AG04450 (cell line): ENCODE measurements at places on chromosomes 6 and 20.

GRCh38 chr6:144190080-144190479 lies 39.8 kb downstream of the STX11 start:
- DNase-seq, result no peak

- no peak for DNase-seq
Measured at GRCh38 chr20:1333462-1334369, 4.8 kb upstream of the SDCBP2 start.

- no peak for DNase-seq
Measured at GRCh38 chr6:151948002-151948743, 140.7 kb downstream of the ESR1 start.

- no peak for DNase-seq
Measured at GRCh38 chr20:40218971-40219370, 470.1 kb downstream of the MAFB start.

GRCh38 chr6:99492092-99492491 lies 23.1 kb downstream of the USP45 start:
- DNase-seq, result no peak

- no peak for DNase-seq
Measured at GRCh38 chr20:38892091-38892981, 33.9 kb upstream of the FAM83D start.

- no peak for DNase-seq
Measured at GRCh38 chr6:167426651-167427050, 101.8 kb downstream of the TTLL2 start.

GRCh38 chr20:35539756-35540212 lies 2.1 kb upstream of the ERGIC3 start:
- no peak for DNase-seq

GRCh38 chr20:53247468-53248103 lies 275.4 kb downstream of the TSHZ2 start:
- no peak for DNase-seq

DNA sequence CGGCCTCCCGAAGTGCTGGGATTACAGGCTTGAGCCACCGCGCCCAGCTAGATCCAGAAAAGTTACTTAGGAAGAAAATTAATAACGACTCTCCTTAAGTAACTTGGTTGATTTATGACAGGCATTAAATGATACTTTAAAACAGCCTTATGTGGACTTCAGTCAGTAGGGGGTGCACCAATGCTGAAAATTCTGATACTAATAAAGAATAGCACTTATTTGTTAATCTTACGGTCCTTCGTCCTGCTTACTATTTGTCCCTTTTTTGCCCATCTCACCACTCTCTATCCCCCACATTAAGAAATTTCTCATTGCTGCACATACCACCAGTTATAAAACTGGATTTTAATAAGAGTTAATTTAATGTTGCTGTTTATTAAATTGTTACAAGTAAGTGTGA lies 12.7 kb upstream of the PRELID3B start:
- DNase-seq, result no peak

GRCh38 chr6:166461821-166462460 lies 79.2 kb upstream of the MPC1 start:
- no peak for DNase-seq

- DNase-seq, result no peak
Measured at GRCh38 chr6:144590532-144590931, 305.4 kb downstream of the UTRN start.

DNA sequence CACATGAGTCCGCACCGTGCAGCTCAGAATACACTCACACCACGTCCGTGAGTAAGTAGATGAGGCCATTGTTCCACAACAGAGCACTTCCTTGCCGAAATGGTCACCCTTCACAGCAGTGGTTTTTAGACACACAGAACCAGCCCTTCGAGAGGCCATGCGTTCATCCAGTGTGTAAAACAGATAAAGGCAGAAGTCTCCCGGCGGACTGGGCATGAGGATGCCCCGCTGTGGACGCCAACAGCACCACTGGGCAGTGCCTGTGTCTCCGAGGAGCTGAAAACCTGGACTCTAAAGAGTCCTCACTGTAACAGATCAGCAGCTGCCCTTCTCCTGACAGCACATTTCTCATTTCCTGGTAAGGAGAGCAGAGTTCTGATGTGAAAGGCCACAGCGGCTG lies 75.2 kb downstream of the WDR27 start:
- DNase-seq, result no peak

DNA sequence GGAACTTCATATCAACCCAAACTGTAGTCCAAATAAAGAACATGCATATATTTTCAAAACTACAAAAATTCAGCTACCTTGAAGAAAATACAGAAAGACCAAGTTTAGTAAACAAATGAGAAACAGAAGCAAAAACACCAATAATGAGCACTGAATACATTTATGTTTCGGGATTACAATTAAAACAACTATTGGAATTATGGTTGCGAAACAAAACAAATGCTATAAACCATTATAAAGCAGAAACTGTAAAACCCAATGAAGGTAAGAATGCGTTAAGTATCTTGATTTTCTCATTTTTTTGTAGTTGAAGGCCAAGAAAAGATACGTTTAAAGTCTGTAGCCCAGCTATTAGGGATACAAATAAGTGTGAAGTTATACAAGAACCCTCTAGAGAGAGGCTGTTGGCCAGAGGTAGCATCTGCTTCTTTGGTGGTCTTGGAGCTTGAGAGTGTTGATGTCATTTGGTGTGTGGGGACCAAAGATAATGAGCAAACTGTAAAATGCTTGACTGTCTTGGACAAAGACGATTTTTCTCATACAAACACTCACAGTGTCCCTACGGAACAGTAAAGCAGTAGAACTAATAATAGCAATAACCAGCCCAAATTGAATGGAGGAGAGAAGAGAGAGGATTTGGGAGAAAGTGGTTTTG lies 111.5 kb downstream of the PRND start:
- DNase-seq, result no peak

GRCh38 chr20:63124092-63124781 lies 91.7 kb downstream of the YTHDF1 start:
- no peak for DNase-seq

GRCh38 chr6:108168090-108168463 lies 2.3 kb downstream of the NR2E1 start:
- DNase-seq, result no peak

- DNase-seq, result no peak
Measured at GRCh38 chr20:51802170-51802751, at the start of gene SALL4. TSS of gene SALL4 (minus strand) at chr20:51802521. CDS start at chr20:51802408, 113 bp downstream.

GRCh38 chr6:69090132-69090531 lies 455.1 kb downstream of the ADGRB3 start:
- peak; percentile 10 for DNase-seq

DNA sequence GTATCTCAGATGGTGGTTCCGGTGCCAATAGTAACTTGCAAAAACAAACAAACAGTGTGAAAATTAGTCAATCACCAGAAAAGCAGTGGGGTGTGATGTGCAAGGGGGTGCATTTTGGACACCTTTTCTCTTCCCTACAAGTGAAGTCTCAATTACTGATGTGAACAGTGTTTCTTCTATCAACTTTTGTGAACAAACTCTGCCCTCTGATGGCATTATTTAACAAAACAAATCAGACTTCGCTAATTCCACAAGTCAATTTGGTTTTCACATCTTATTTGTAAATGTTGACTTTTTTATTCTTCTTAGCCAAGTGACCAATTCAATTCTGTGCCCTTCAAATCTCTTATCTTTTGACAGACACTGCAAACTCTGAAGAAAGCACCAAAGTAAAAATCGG lies 212.2 kb downstream of the UST start:
- no peak for DNase-seq

DNA sequence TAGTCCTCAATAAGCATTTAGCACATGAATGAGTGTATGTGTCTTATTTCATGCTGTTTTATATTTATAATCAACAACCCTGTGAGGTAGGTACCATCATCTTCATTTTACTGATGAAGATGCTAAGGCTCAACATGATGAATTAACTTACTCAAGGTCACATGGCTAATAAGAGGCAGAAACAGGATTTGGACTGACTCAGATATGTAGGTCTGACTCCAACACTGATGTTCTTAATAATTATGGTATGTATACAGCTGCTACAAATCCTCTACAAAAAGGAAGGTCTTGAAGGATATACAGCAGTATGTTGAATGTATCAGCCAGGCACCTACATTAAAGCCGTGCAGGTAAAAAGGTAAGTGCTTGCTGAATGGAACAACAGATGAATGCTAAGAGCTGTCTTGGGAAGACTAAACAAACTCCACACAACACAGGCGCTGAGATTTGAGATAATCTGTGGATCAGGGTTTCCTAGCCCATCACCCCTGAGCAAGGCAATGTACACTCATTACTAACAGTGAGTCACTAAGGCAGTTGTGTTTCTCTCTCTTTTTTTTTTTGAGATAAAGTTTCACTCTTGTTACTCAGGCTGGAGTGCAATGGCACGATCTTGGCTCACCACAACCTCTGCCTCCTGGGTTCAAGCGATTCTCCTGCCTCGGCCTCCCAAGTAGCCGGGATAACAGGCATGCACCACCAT lies 31.9 kb downstream of the TTI1 start:
- peak; percentile 37 for DNase-seq

DNA sequence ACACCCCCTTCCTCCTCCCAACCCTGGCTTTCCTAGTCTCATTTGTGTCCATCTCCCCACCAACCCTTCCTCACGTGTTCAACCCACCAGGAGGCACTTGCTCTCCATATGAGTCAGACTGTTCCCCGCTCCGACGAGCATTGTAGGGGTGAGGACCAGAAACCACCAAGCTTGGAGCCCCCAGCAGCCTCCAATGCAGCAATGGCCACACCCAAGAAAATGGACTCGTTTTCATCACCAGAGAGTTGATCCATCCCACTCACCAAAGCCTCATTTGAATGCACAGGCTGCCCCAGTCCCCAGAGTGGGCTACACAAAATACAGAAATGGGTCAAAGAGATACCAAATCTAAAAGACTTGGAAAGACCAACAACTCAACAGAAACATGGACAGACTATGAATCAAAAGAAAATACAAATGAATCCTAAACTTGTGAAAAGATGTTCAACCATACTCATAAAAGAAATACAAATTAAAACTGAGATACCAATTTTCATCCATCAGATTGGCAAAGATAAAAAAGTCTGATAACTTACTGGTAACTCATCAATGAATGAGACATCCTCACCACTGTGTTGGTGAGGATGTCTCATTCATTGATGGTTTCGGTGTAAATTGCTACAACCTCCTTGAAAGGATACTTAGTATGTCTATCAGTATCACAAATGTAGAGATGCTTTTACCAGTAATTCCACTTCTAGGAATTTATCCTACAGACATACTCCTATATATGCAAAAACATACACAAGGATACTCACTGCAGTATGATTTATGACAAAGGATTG lies 68.1 kb downstream of the TRERF1 start:
- DNase-seq, result no peak

GRCh38 chr6:137601471-137601870 lies 107.3 kb upstream of the OLIG3 start:
- no peak for DNase-seq

DNA sequence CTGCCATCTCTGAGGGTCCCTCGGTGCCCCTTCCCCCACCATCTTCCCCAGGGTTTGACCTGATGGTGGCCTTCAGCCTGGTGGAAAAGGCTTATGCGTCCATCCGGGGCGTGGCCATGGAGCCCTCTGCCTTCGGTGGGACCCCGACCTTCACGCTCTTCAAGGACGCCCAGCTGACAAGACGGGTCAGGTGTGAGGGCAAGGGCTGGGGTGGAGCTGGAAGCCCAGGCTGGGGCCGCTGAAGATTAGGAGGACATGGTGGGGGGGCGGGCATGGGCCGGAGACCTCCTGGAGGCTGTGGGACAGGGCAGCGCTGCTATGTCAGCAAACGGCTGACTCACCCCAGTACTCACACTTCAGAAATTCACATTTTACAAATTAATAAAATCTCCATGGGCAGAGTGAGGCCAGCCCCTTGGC lies 23.5 kb downstream of the COL20A1 start:
- DNase-seq, result no peak

GRCh38 chr6:135204951-135205350 lies 23.8 kb downstream of the MYB start:
- no peak for DNase-seq

DNA sequence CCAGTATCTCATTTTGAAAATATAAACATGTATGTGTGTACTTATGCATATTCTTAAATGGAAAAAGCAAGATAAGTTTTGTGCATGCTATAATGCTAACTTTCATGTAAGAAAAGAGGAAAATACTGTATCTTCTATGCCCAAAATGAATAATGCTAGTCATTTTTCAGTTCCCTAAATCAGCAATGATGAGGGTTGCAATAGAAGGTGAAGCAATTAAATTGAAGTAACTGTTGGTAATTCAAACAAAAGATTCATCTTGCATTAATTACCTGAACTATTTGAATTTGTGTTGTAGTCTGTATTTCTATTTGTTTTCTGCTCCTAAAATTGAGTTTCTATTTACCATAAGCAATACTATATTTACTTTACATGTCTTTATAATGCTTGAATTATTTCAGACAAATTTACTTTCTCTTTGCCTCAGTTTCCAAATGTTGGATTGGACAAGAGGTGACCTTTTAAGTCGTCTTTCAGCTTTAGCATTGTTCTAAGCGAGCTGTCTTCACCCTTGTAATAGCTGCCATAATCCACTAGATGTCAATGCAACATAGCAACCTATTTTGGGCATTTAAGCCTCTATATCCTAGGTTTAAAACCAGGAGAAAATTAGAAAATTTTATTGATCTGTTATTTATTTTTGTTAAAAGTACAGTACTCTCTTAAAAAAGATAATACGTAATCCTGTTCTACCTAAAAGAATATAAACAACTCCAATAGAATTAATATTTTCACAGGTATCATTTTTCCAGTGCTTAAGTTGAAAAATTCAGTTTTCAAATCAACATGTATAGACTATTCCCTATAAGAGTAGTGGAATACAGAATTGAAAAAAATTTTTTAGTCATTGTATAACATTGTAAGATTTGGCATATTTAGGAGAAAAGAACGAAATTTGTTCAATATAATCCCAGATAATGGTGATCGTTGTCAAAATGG lies 52.3 kb upstream of the IFNGR1 start:
- DNase-seq, result peak; percentile 10

- DNase-seq, result no peak
Measured at GRCh38 chr20:41587523-41587922, 30.7 kb downstream of the CHD6 start.

DNA sequence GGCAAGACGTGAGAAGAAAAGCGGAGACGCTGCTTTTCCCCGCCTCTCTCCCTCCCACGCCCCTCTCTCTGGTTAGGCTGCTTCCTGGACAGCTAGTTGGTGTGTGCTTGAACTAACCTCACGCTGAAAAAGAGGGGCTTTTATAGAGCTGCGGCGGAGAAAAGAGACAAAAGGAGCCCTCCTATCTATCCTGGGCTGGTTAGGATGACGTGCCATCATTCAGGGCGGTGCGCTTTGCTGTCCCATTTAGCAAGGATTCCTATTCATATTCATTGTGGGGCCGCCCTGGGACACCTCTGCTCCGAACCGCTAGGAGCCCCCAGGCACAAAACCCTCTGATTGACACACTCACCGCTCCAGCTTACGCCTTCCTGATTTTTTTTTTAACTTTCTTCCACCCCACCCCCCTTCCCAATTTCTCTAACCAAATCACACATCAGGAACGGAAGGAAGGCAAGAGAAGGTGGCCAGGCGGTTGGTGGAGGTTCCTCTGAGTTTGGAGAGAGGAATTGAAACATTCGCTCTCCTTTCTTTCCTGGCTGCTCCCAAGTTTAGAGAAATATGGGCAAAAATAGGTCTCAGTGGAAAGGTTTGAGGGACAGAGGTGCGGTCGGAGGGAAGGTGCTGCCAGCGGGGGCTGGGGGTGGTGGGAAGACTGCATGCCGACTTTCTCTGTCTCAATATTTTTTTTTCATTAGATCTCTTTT lies at the start of gene OLIG3:
TSS of gene OLIG3 (minus strand) at position 114 of the 707 bp plus-strand sequence. CDS start 224 bp downstream, outside the sequence.
- DNase-seq, result no peak
